Stimulated activated CD4-positive, alpha-beta T cell treated with anti-CD3 and anti-CD28 coated beads, Interleukin-2, amount 100 ng/mL, for 24 hours (primary cell): ENCODE measurements at places on chromosomes 5 and 9.

- DNase-seq: no peak
Measured at GRCh38 chr9:34560599-34561214, 28.8 kb downstream of the CNTFR start.

DNA sequence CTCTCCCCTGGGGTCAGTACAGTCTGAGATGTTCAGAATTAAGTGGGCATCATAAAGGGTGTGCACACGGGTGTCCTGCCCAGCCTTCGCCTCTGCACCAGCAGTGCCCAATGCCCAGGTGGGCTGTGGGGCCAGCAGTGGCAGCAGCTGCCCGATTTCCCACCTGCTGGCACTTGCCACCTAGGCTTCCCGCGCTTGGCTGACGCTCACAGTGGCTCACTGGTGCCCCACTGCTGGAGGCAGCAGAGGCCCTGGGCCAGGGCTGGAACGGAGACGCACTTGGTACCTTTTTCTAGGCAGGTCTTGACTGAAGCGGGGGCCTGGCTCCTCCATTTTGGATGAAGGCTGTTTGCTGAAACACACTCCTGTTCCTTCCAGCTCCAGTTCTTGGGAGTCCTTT is 17.0 kb downstream of the MRNIP start:
- no peak for DNase-seq

- no peak for DNase-seq
Measured at GRCh38 chr5:75140277-75140676, 87.9 kb upstream of the GCNT4 start.

GRCh38 chr5:32173267-32174010 is 680 bp downstream of the GOLPH3 start:
- peak; percentile 39 for DNase-seq

DNA sequence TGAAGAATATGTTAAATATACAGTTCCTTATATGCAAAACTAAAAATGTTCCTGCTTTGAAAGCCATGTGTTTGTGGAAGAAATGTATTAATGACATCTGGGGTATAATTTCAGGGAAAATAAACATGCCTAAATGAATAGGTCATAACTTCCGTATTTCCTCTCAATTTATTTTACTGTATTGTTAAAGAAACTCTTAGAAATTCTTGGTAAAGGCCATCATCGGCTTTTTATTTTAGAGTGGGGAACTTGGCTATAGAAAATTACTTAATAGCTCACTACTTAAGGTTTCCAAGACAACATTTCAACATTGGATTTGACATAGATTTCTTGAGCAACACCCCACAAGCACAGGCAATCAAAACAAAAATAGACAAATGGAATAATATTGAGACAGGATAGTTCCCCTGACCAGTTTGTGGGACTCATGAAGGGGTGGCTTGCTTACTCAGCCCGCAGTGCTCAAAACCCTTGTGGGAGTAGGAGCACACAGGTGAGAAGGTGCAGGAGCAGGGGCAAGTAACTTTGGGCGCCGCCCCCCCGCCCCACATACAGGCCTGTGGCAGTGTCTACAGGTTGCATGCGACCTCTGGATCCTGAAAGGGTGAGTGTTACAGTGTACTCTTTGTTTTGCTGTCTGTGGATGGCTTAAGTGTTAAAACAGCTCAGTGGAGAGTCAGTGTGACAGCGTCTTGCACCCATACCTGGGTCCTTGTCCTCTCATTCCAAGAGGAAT is 891.4 kb upstream of the C9orf72 start:
- DNase-seq: no peak

GRCh38 chr9:27771803-27772545 is 198.7 kb upstream of the C9orf72 start:
- no peak for DNase-seq
